ENCODE measurements at places on chromosomes 12 and 14. TPM values are rescaled to one million over a fixed set of nuclear protein-coding genes. Genes with fewer than 3 reads are reported as not detected.

DNA sequence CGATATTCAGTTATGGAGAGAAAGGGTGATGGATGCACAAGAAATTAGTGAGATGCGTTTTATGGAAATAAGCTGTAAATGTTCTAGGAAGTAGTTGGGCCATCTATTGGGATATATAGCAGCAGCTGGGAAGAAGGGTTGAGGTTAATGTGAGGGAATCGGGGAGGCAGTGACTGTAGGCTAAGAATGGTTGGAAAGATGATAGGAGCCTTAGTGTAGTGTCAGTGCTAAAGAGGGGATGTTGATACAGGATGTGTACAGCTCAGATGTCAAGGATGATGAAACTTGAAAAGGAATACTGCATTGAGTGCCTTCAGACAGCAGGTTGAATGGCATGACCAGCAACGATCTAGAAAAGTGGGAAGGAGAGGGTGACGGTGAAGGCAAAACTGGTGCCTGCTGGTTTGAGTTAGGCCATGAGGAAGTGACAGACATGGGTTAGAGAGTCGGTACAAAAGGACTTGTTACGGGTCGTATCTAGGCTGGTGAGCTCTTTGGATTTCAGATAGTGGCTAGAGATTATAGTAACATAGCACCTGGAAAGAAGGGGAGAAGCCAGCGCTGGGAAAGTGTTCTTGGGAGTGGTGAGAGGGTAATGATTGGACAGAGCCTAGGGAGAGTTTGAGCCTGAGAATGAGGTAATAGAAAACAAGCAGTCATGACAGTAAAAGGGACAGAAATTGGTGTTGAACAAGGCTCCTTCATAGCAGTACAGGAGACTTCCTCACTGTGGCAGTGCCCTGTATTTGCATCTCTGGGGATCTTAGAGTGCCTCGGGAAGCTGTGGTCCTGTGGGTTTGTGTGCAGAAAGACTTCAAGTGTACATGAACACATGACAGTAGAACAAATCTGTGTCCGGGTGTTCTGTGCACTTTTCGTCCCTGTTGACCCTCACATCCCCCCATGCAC lies 9.6 kb downstream of the MARS1 start:
- no peak for DNase-seq

- DNase-seq: no peak
Observed at GRCh38 chr12:102480406-102480805, at the start of gene IGF1. TSS of gene IGF1 (minus strand) at chr12:102480563. CDS start at chr12:102480381, 182 bp downstream.

DNA sequence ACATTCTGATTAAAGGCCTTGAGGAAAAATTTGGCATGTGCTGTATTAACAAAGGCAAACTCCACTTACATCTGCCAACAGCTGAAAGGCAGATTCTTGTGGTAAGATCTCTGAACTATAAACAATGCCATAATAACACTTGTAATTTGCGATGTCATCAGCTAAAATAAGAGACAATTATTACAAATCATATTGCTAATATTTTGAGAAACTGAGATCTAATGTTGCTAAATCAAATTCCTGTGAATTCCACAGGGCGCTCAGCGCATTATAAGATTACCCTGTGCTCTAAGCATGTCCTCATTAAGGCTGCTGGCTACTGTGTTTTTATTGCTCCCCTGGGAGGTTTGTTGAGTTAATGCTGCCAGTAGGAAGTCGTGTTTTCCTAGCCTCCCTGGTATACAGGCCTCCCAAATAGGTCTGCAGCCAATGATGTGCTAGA lies 244.8 kb downstream of the DACT1 start:
- no peak for DNase-seq

DNA sequence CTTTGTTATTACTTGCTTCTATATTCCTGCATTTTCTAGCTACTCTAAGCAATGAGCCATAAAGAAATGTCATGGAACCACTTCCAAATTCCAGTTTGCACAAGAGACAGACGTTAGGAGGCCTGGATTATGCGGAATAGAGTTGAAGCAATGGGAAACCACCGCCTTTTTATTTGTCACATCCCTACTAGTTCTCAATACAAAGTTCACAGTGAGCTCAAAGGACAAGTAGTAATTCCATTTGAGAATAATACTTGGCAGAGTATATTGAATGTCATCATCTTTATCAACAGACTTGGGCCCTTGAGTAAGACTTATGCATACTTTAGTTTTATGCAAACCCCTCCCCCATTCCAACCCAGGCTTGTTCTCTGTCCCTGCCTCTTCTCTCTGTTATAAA lies 3.7 kb upstream of the SLC15A5 start:
- DNase-seq: peak; percentile 57

DNA sequence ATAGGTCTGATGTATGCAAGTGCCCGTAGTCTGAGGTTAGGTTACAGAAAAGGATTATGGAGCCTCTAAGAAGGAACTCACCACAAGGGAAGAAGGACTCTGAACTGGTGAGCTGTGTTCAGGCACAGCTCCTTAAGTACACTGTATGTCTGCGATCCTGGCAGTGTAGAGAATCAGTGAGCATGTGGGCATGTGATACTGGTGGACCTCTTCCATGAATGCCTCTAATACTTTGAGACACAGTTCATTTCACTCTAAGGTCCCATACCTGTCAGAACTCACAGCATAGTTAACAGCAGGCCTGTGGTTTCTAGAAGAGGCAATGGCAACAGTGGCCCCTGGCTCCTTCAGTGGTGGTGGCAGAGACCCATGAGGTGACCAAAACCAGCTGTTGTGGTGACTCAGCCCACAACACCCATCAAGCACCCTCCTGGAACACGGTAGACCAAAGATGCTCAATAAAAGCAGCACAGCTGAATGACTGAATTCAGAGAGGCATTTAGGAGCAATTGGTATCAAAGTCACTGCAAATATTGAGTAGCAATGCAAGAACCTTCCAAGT lies 6.9 kb upstream of the OR6J1 start:
- no peak for DNase-seq

DNA sequence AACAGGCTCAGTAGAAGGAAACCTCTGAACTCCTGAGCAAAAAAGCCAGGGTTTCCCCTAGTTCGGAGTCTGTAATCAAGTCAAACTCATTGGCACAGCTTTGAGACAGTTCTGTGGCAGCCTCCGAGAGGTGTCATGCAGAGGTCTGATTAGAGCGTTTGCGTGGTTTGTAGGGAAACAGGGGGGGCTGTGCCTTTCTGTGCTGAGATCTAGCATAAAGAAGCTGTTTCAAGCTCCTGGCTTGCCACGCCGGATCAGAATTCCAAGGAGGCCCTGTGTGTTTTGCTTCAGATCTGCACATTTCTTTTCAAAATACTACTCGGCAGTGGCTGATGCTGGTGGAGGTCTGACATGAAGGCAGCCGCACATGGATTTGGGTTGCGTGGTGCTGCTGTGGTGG lies 1.7 kb downstream of the CABP1 start:
- no peak for DNase-seq

- peak; percentile 85 for DNase-seq
Observed at GRCh38 chr14:61537563-61538463, 157.5 kb upstream of the HIF1A start.

DNA sequence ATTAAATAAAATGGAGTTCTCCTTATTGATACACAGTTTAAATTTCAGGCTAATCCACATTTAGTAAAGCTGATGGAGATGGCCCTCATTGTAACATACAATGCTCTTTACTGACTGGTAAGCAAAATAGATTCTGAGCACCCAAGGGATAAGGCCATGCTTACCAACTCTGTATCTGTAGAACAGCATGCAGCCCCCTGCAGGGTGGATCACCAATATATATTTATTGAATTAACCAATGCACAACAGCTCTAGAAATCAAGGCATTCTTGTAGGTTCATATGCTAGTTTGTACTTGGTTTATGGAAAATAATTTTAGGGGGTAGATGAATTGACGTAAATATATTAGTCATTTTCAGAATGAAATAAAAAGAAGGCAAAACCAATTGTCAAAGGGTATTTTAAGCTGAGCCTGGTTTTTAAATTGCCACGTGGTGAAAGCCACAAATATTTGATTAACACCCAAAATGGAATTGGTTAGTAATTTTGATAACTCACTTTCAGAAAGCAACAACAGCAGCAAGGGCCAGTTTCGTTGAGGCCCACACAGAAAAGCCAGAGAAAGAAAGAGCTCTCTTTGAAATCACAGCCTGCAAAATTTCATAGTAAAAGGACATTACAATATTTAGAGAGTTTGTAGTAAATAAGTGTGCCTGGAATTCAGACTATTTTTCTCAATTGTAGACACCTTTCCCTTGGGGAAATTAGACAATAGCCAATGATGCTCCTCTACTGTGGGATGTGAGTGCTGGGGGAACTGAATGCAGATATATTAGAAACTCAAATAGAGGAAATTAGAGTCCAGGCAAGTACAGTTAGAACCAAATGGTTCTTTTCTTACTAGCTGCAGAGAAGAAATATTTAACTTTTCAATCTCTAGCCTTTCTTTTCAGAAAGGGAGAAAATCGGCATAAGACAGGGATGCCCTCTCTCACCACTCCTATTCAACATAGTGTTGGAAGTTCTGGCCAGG lies 216.2 kb upstream of the ABCD2 start:
- DNase-seq: no peak

DNA sequence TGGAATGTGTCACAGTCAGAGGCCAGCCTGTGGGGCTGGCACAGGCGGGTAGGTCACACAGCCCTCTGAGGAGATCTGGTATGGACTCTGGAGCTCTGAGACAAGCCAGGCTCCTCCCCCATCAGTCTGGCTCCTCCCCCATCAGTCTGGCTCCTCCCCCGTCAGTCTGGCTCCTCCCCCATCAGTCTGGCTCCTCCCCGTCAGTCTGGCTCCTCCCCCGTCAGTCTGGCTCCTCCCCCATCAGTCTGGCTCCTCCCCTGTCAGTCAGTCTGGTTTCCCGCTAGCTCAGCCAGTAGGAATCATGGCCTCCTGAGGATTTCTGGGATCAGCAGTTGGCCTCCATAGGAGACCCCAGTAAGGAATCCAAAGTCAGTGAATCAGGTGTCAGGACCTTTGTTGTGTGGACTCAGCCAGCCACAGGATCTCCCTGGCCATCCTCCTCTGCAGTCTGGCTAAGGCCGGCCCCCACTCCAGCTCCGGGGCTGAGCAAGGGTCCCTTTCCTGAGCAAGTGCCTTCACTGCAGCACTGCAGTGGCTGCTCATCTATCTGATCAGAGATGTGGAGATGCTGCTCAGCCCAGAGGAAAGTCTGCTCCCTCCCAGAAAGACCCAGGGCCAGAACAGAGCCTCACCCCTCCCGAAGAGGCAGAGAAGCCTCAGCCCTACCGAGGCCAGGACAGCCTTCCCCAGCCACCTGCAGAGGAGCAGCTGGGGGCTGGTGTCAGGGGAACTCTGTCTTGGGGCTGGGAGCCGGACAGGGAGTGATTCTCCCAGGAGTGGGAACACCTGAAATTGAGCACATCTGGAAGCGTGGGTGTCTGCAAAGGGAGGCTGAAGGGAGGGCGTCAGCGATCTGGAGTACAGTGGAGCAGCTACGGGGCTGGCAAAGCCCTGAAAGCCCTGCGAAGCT lies 35.7 kb downstream of the IQSEC3 start:
- DNase-seq: no peak

GRCh38 chr14:102819747-102820330 lies 42.6 kb downstream of the TRAF3 start:
- DNase-seq: no peak

DNA sequence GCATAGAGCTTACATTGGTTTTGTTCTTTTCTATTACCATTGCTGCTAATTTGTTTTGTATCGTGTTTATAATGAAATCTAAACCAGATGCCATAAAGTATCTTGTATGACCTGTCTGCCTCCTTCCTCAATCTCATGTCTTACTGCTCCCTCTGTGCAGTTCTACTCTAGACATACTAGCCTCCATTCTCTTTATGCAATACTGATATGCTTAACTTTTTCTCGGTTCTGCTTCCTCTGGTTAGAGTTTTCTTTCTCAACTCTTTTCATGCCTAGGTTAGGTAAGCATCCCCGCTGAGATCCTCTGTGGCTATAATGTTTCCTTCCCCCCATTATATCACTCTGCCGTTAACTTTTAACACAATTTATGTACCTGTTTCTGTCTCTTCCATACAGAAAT lies 852.3 kb downstream of the TRHDE start:
- no peak for DNase-seq

DNA sequence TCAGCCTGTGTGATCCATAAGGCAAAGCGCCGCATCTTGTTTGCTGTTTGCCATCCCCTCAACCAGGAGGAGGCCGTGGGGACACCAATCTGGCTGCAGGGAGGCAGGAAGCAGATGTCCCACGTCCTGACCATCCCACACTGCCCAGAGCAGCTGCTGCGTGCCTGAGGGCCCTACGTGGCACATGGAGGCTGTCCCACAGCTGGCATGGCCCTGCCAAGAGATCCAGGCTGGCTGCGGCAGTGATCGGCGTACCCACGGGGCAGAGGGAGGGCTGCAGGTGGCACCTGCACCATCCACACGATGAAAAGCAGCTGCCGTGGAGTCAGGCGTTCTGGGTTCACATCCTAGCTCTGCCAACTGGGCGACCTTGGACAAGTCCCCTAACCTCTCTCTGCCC lies 42.0 kb downstream of the NCOR2 start:
- no peak for DNase-seq

DNA sequence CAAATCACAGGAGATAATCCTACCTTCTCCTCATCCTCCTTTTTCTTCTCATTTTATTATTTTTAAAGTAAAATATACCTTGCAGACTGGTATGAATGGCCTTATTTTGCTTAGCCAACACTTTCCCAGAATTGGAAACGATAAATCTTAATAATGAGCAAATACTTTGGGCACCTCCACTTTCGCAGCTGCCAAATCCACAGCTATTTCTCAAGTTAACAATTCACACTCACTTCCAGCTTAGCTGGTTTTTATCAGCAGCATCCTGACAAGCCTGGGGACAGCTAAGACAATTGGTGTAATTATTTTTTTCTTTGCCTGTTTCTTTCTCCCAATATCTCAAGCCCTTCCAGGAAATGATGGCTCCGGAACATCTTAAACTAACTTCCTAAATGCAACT lies 867.5 kb upstream of the TMEM132C start:
- DNase-seq: no peak

DNA sequence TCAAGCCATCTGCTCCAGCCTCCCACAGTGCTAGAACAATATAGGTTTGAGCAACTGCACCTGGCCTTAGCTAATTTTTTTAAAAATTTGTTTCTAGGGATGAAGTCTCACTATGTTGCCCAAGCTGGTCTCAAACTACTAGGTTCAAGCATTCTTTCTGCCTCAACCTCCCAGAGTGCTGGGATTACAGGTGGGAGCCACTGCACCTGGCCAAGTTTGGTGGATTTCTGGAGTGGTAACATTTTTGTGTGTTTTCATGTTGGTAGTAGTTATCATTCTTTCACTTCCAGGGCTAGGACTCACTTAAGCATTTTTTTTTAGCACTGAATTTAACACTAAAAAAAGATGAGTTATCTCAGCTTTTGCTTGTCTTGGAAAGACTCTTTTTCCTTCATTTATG lies 328.0 kb upstream of the RGS6 start:
- DNase-seq: no peak

DNA sequence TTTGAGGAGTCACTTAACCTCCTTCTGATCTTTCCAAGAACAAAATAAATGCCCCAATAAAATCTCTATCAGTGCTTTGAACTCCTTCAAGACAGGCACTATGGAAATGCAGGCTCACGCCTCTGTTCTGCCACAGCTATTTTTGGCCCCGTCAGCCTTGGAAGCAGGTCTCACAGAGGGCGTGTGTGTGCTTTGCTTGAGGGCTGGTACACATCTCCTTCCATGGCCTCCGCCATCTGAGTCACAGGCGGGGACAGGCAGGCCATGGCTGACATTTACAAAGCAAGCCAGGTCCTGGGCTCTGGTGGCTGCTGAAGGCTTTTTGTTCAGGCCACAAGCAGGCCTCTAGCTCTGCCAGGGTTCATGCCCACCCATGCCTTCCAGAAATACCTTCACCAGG lies 16.0 kb downstream of the PRIMA1 start:
- DNase-seq: peak; percentile 62

ZBTB42 gene
- 5.5 TPM for polyA plus RNA-seq

LRRC43 gene
- polyA plus RNA-seq: not detected

PRR4 gene
- polyA plus RNA-seq: 2.6 TPM

ESPL1 gene
- 0.75 TPM for polyA plus RNA-seq

NGB gene
- polyA plus RNA-seq: not detected

PLEKHG3 gene
- polyA plus RNA-seq: 9.2 TPM
